ENCODE measurements at places on chromosomes 7 and 10. TPM values are rescaled to one million over a fixed set of nuclear protein-coding genes. Genes with fewer than 3 reads are reported as not detected.

GHRHR gene
- total RNA-seq: not detected

FKBP6 gene
- total RNA-seq: not detected

DNA sequence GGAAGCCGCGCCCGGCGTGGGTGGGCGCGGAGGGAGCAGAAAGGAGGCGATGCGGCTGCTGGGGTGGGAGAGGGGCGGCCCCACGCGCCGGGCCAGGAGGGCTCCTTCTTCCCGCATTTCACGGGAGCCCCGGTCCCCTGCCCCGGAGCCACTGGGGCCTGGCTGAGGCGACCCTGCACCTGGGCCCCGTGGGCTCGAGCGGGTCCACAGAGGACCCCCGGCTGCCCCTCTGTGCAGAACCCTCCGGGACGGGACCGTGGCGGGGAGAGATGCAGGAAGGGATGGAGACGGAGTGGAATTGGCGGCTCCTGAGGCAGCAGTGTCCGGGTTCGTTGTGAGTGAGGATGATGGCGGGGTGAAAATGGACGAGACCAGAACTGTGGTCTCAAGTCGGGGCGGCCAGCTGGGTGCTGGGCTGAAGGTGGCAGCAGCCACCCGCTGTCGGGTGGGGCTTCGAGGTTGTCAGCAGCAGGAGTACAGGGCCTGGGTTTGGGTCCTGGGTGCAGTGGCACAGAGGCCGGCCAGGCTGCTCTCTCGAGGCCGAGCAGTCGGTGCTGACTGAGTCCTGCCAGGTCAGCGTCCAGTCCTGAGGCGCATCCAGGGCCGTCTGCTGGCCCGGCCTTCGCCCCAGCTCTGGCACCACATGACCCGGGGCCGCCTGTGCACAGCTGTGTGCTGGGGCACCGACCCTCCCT is 80.4 kb downstream of the VIPR2 start:
- no peaks in the 10 kb centered on the region for H3K36me3 ChIP-seq
- H3K27me3 ChIP-seq: no peaks in the 10 kb centered on the region
- H3K4me3 ChIP-seq: no peak overlapping the region
- no peak overlapping the region for H3K27ac ChIP-seq
- H3K4me1 ChIP-seq: no peaks in the 10 kb centered on the region
- DNase-seq: no peak

GRCh38 chr10:13759168-13759567 is 172.4 kb downstream of the PRPF18 start:
- no peak overlapping the region for H3K27ac ChIP-seq
- no peak for DNase-seq
- H3K27me3 ChIP-seq: no peaks in the 10 kb centered on the region
- no peaks in the 10 kb centered on the region for H3K36me3 ChIP-seq

- H3K4me1 ChIP-seq: no peaks in the 10 kb centered on the region
- no peak overlapping the region for H3K27ac ChIP-seq
- no peak overlapping the region for H3K4me3 ChIP-seq
- no peaks in the 10 kb centered on the region for H3K36me3 ChIP-seq
Observed at GRCh38 chr10:34476608-34477007, 338.5 kb downstream of the PARD3 start.

DNA sequence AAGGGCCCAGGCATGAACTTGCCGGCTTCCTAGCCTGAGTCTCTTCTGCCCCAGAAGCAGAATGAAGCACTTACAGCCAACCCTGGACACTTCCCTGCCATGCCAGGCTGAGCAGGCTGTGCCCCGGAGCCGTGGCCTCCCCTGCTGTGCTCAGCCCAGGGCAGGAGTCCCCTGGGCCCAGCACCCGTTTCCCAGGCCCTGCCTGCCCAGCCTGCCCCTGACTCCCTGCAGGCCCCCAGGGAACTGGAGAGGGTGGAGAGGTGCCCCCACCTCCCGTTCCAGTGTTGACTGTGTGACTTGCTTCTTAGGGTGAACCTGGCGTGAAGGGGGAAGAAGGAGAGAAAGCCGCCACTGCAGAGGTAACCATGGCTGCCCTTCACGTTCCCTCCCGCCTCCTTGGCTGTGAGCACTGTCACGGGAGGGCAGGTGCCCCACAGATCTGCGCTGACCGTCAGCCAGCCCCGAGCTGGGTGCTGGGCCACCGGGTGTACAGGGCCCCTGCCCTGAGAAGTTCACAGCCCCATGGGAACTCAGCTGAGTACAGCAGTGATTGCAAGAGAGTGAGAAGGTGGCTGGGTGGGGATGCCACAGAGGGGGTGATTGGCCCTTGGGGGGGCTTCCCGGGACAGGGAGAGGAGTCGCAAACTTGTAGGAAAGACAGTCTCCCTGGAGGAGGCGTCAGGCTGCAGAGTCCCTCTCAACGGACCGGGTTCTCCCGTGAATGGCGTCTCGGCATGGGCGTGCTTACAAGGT is 75.9 kb downstream of the MYL10 start:
- H3K4me3 ChIP-seq: no peak overlapping the region
- H3K27ac ChIP-seq: no peak overlapping the region
- no peaks in the 10 kb centered on the region for H3K4me1 ChIP-seq
- H3K27me3 ChIP-seq: peaks cover 14% of the 10 kb centered on the region
- peak; percentile 10 for DNase-seq
- H3K36me3 ChIP-seq: no peaks in the 10 kb centered on the region

DNA sequence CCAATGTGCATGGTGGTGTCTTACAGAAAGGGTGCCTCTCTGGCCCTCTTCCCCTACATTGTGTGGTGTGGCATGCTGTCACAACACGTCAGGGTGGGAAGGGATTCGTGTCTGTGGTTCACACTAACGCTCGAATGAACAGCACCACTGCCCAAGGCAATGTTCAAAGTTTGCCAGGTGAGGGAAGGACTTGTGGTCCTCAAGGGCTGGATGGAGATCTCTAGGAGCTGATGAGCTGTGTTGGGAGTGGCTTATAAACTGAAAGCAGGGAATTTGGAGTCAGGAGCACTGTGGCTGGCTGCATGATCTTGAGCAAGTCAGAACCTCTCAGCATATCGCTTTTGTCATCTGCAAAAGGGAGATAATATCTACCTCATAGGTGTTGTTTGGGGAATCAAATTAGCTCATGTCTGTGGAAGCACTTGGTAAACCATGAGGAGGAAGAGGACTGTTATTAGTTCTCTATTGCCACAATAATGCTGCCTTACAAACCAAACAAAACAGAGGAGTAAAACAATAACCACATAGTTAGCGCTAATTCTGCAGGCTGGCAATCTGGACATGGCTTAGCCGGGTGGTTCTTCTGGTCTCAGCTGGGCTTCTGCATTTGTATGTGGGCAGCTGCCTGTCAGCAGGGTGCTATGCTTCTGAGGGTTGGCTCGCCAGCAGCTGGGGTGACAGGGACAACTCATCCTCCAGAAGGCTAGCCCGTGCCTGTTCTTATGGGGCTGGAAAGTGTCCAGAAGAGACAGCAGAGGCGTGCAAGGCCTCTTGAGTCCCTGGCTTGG is 22.9 kb upstream of the C10orf105 start:
- H3K27me3 ChIP-seq: no peaks in the 10 kb centered on the region
- peaks cover 59% of the 10 kb centered on the region for H3K4me1 ChIP-seq
- no peak for DNase-seq
- peak overlapping the region; percentile 1 for H3K27ac ChIP-seq
- no peak overlapping the region for H3K4me3 ChIP-seq

- H3K27ac ChIP-seq: peak overlapping the region; percentile 80
- peaks cover 21% of the 10 kb centered on the region for H3K4me1 ChIP-seq
- DNase-seq: no peak
- H3K4me3 ChIP-seq: peak overlapping the region; percentile 89
- H3K36me3 ChIP-seq: peaks cover 68% of the 10 kb centered on the region
Observed at GRCh38 chr7:6590645-6591110, 857 bp downstream of the INTS15 start.

DNA sequence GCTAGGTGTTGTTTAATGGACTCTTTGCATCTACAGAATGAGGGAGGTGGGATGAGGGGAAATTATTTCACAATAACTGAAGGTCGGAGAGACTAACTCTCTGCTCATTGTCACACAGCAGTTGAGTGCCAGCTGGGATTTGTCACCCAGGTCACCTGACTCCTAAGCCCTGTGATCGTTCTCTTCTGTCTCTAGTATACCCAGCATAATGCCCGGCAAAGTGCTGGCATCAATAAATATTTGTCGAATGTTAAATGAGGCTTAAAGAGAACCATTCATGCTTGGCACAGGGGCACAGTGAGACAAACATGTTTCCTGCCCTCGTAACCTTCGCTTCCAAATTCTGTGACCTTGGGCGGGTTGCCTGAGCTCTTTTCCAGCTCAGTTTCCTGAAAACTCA is 70.8 kb downstream of the TCF7L2 start:
- DNase-seq: no peak
- H3K4me1 ChIP-seq: no peaks in the 10 kb centered on the region
- no peaks in the 10 kb centered on the region for H3K27me3 ChIP-seq
- H3K4me3 ChIP-seq: no peak overlapping the region
- H3K36me3 ChIP-seq: no peaks in the 10 kb centered on the region
- H3K27ac ChIP-seq: no peak overlapping the region

DNA sequence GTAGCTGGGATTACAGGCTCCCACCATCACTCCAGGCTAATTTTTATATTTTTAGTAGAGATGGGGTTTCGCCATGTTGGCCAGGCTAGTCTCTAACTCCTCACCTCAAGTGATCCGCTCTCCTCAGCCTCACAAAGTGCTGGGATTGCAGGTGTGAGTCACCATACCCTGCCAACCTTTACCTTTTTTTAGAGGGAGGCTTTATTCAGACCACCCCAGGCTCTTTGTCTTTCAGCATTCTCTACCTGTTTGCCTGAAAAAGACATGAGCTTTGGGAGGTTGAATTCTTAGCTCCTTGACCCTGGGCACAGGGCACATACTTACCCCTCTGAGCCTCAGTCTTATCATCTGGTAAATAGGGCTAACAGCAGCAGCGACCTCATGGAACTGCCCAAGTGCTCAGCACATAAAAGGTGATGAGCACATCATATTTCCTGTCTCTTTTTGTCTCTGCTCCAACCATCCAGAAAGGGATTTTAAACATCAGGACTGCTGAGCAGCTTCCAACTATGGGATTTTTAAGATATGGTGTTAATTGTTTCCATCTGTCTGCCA is 17.0 kb downstream of the FRMPD2 start:
- H3K36me3 ChIP-seq: no peaks in the 10 kb centered on the region
- H3K4me1 ChIP-seq: no peaks in the 10 kb centered on the region
- no peak overlapping the region for H3K4me3 ChIP-seq
- no peak for DNase-seq
- H3K27ac ChIP-seq: no peak overlapping the region

GNAT3 gene
- total RNA-seq: not detected

DNA sequence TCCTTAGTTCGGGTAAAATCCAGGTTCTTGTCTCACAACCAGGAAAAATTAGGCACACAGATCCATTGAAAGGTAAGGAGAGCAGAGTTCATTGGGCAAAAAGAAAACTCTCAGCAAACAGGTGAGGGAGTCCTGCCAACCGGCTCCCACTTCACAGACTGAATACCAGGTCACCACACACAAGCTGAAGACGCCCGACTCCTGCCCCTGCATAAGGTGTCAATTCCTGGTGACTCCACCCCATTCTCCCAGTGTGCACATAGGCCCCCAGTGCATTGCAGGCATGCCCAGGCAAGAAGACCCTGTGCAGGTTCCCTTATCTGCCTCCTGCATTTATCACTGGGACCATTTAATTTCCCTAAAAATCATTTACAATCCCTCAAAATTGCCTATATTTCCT is 354.6 kb downstream of the LRRTM3 start:
- no peak overlapping the region for H3K4me3 ChIP-seq
- no peaks in the 10 kb centered on the region for H3K36me3 ChIP-seq
- H3K4me1 ChIP-seq: no peaks in the 10 kb centered on the region
- H3K27me3 ChIP-seq: no peaks in the 10 kb centered on the region
- DNase-seq: no peak
- no peak overlapping the region for H3K27ac ChIP-seq

- H3K27ac ChIP-seq: peak overlapping the region; percentile 35
- peaks cover 87% of the 10 kb centered on the region for H3K4me1 ChIP-seq
- H3K4me3 ChIP-seq: no peak overlapping the region
Observed at GRCh38 chr10:11150231-11150731, 132.6 kb downstream of the CELF2 start.

DNA sequence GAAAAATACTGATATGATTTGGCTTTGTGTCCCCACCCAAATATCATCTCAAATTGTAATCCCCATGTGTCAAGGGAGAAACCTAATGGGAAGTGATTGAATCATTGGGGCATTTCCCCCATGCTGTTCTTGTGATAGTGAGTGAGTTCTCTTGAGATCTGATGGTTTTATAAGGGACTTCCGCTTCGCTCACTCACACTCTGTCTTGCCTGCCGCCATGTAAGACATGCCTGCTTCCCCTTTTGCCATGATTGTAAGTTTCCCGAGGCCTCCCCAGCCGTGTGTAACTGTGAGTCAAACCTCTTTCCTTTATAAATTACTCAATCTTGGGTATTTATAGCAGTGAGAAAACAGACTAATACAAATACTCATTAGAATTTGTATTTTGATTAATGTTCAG is 5.1 kb upstream of the MRPS17 start:
- peaks cover under 1% of the 10 kb centered on the region for H3K36me3 ChIP-seq
- H3K27me3 ChIP-seq: peaks cover 2% of the 10 kb centered on the region
- no peak for DNase-seq
- H3K4me3 ChIP-seq: no peak overlapping the region
- peaks cover under 1% of the 10 kb centered on the region for H3K4me1 ChIP-seq
- no peak overlapping the region for H3K27ac ChIP-seq

- H3K36me3 ChIP-seq: no peaks in the 10 kb centered on the region
- no peaks in the 10 kb centered on the region for H3K4me1 ChIP-seq
- H3K27me3 ChIP-seq: peaks cover 21% of the 10 kb centered on the region
- no peak overlapping the region for H3K4me3 ChIP-seq
Observed at GRCh38 chr10:14397066-14397465, 66.3 kb upstream of the FRMD4A start.
